ENCODE measurements at places on chromosomes 2 and 18. TPM values are rescaled to one million over a fixed set of nuclear protein-coding genes. Genes with fewer than 3 reads are reported as not detected.

The PTH2R gene
- polyA plus RNA-seq, result not detected

The REEP1 gene
- 0.16 TPM for polyA plus RNA-seq

The GREB1 gene
- 0.36 TPM for polyA plus RNA-seq

The TEKT4 gene
- 0.63 TPM for polyA plus RNA-seq

The GMCL1 gene
- 15.8 TPM for polyA plus RNA-seq

The FAM110C gene
- not detected for polyA plus RNA-seq

The SFTPB gene
- not detected for polyA plus RNA-seq

The GAD1 gene
- polyA plus RNA-seq, result 0.84 TPM

The SNX17 gene
- polyA plus RNA-seq, result 119 TPM

The RAB27B gene
- polyA plus RNA-seq, result not detected

The PROKR1 gene
- polyA plus RNA-seq, result not detected

The SIX3 gene
- polyA plus RNA-seq, result 0.07 TPM

The TFCP2L1 gene
- polyA plus RNA-seq, result 0.02 TPM

The CMPK2 gene
- 1.1 TPM for polyA plus RNA-seq

The TRIM43 gene
- not detected for polyA plus RNA-seq

The FBXO36 gene
- 1.7 TPM for polyA plus RNA-seq

The LPIN1 gene
- polyA plus RNA-seq, result 37.5 TPM

The ASPRV1 gene
- 0.51 TPM for polyA plus RNA-seq

The MTLN gene
- 108 TPM for polyA plus RNA-seq

The LIMS1 gene
- polyA plus RNA-seq, result 49.5 TPM

The ASB18 gene
- not detected for polyA plus RNA-seq

The VWA3B gene
- 0.24 TPM for polyA plus RNA-seq

The GLI2 gene
- polyA plus RNA-seq, result not detected

The TDRD15 gene
- not detected for polyA plus RNA-seq

The CCDC74B gene
- 10.0 TPM for polyA plus RNA-seq

The TPGS2 gene
- 143 TPM for polyA plus RNA-seq

The TLX2 gene
- polyA plus RNA-seq, result 3.6 TPM

The CLHC1 gene
- polyA plus RNA-seq, result 4.5 TPM

The ALPP gene
- polyA plus RNA-seq, result not detected

The IL18R1 gene
- 14.3 TPM for polyA plus RNA-seq

The FRZB gene
- not detected for polyA plus RNA-seq

The NEU2 gene
- not detected for polyA plus RNA-seq

The KIF1A gene
- 0.20 TPM for polyA plus RNA-seq

The EN1 gene
- polyA plus RNA-seq, result not detected

The VIT gene
- not detected for polyA plus RNA-seq

The CRYGD gene
- polyA plus RNA-seq, result not detected

The EXOC6B gene
- polyA plus RNA-seq, result 1.3 TPM

The IMPA2 gene
- 12.1 TPM for polyA plus RNA-seq

The LYG1 gene
- polyA plus RNA-seq, result 0.33 TPM

All from GM12878 (cell line).